Suppressor macrophage (primary cell): ENCODE measurements at places on chromosomes 5 and 9.

DNA sequence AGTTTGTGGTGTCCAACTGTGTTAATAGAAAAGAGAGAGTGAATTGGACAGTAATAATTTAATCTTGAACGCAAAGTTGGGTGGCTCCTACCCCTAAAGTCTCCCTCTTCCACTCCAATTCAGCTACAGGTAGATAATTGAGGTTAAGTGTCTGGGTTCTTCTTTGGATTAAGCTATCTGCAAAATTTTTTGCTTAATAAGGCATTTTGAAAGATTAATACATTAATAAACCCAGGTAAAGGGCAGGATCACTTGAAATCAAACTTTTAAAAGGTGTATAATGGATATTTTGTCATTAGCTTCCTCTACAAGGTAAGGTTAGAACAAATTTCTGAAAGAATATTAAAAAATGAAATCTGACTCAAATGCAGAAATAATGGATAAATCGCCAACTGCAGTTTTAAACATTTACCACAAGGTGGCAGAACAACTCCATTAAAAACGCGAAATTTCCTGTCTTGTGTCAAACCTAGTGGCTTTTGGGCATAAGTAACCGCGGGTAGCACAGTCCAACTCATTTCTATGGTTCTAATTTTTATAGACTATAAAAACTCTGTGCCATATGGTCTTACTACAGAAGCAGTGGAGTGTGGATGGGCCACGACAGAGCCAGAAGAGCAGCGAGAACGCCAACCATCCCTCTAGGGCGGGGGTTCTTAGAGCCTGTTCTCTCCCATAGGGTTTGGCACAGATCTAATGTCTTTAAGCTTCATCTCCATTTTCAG, 276.5 kb downstream of the ARHGEF28 start:
- DNase-seq, result peak; percentile 72

GRCh38 chr5:137248527-137248926, 250.6 kb downstream of the SPOCK1 start:
- no peak for DNase-seq

DNA sequence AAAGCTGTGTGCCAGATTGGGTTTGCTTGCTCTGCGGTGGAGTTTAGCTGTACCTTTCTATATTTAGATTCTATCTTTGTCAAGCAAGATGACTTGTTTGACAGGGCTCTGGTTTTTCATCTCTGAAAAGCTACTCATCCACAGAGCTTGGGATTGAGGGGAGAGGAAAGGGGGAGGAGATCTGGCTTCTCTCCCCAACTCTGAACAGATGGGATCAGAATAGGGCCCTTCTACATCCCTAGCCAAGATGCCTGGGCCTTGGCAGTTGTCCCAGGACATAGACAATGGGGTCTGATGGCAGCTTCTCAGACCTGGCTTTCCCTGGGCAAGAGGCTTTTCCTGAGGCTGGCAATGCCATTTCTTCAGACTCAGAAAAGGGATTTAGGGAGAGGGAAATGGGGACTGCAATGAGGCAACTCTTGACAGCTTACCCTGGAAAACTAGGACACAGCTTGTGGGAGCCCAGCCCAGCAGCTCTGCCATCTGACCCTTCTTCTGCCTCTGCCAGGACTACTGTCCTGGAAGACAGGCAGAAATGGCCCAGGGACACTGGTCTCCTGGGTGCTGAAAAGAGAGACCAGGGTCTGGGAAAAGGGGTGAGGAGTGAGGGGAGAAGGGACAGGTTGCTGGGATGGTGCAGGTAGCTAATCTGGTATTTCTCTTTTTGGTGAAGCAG, 50.2 kb upstream of the ASTN2 start:
- DNase-seq, result no peak

DNA sequence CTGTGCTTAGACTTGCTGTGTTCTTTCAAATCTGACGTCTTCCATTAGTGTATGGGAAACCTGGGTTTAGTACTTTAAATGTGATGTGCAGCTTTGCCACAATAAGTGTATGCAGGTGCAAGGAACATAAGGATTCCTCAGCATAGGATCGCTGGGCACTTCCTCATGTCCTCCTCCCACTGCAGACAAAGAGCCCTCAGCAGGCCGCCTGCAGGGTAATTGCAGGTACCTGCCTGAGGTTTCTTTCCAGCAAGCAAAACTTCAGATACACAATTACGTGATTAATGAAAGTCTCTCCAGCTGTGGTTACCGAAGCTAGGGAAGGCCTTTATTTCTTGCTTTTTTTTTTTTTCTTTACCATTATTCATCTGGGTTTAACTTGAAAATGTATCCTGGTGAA, 233.1 kb downstream of the RFK start:
- DNase-seq, result no peak

GRCh38 chr9:22119522-22120158, 110.5 kb upstream of the CDKN2B start:
- DNase-seq, result peak; percentile 14

DNA sequence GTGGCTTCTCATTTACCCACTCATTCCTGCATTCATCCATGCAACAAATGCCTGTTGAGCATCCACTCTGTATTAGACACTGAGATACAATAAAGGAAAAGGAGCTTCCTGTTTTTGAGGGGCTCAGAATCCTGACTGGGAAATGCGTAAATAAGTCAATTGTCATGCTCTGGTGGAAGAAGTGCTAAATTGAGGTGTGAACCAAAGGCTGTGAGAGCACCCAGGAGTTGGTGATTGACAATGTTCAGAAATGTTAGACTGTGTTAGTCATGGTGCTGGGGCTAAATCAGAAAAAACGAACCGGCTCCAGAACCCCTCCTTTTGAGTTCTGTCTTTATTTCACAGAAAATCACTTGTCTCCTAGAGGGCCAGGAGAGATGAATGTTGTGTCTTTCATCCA, 558.6 kb upstream of the SGCD start:
- no peak for DNase-seq

DNA sequence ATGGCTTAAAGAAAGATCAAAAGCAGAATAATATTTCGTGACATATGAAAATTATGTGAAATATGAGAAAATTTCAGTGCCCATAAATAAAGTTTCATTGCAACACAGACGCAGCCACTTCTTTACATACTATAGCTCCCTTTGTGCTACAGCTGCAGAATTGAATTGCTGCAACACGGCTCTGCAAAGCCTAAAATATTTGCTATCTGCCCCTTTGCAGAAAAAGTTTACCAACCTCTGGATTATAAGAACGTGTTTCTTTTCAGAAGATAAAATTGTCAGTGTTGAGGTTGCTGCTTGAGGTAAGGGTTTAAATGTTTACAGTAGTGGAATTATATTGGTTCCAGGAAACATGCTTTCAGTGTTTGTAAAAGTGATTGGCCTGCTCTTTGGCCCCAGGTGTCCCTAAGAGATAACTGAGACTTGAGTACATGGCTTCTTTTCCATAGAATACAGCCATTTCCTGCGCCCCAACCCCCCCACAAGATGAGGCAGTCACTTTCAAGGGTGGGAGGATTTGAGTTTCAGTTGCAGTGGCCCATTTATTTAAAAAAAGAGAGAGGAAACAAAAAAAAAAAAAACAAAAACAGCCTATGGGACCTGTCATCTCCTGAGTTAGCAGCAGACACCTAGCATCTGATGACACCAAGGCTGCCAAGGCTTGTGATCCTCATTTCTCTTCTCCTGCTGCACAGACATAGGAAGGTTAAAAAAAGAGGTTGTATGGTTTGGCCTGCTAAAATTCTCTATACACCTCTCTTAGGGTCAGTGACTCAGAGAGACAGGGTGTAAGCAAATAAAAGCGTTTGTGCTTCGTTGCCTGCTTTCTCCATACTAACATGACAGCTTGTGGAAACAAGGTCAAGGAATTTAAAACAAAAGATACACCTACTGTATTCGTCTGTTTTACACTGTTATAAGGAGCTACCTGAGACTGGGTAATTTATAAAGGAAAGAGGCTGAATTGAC, 28.0 kb upstream of the HTR4 start:
- DNase-seq, result no peak

DNA sequence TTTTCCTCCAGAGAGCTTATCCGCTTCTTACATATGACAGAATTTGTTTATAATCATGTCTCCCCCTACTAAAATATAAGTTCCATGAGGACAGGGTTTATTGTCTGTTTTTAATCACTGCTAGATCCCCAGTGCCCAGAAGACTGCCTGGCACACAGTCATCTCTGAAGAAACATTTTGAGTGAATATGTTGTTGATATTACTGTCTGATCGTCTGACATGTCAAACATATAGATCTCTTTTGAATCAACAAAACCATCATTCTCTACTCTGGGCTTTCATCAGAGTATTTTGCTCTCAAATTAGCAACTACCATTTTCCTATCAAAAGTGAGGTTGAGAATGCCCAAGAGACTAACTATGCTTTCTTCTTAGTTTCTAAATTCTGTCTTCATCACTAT, 67.3 kb upstream of the SHISAL2B start:
- DNase-seq, result no peak

DNA sequence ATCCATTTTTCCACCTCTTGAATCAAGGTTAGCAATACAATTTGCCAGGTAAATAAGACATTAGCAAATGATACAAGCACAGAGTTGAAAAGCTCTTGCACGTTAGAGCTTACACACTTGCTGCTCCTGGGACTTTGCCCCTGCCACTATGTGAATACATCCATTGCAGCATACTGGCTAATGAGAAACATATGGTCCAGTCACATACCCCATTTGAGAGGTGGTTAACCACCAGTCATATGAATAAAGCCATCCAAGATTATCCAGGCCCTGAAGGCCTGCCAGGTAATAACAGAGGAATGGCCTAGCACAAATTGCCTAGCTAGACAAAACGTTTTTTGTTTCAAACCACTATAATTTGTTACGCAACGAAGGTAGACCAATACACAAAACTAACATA, 45.8 kb upstream of the FTMT start:
- no peak for DNase-seq
